ENCODE measurements at places on chromosomes 6 and 20.

- no peak for DNase-seq
These were observed 243.9 kb downstream of the HAO1 start for GRCh38 chr20:7696311-7696710.

DNA sequence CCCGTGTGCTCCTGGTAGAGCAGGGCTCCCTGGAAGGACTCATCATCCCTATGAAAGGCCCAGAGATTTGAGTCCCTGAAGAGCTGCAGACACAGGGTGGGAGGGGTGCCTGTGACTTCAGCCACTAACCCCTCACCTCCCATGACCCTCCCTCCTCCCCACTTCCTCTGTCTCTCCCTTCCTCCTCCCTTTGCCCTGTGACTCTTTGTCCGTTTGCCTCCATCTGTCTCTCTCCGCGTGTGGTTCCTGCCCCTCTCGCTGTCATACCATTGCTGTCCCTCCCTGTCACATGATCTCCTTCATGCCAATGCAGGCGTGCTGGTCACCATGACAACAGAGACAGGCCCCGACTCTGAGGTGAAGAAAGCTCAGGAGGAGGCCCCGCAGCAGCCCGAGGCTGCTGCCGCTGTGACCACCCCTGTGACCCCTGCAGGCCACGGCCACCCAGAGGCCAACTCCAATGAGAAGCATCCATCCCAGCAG, 19.0 kb downstream of the EPB41L1 start:
- no peak for DNase-seq

- DNase-seq = no peak
These were observed 7.3 kb downstream of the NKAIN2 start for GRCh38 chr6:123810948-123811347.

DNA sequence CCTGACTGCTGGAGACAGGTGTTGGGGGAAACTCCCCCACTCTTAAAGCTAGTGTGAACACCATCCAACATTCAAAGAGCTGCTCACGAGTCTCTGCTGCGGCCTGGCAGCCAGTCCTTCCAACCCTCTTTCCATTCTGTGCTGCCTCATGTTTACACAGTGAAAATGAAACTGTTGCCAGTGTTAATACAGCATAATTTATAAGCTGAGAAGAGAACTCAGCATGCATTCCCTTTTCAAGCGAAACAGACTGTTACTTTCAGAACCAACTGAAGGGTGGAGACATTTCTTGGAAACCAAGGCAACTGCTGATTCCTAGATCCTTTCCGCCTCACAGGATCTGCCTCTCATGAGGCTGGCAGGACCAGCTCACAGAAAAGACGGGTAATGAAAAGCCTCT, 533.8 kb upstream of the ID4 start:
- DNase-seq = no peak

DNA sequence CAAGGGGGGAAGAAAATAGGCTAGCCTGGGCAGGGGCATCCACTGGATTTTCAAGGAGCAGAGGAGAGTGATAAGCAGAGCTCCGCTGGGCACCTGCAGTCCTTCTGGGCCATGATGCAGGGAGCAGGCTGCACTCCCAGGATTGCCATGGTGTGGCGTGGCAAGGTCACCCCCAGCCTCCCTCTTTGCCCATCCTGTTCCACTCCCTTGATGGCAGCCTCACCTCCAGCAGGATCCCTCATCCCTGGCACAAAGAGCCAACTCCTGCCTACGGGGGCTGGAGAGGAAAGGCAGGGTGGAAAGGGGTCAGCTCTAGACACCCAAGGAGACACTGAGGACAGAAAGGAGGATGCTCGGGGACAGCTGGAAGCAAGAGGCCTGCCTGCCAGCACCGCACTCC, 22.4 kb upstream of the MYMX start:
- no peak for DNase-seq

DNA sequence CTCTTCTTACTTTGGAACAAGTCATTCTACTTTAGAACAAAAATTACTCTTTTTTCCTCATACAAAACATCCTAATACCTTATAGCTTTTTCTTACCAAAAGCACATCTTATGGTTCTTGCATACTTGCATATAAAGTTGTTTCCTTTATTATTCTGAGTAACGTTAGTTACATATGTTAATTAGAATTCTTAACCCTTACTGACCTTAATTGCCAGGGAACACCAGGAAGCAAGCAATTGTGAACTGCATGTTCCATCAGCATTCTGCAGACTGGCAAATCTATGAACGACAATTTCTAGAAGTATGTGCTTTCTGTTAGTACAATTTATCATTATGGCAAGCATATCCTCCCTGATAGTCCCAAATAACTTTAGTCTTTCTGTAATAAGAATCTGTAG, 831.0 kb downstream of the C6orf118 start:
- no peak for DNase-seq

GRCh38 chr20:50085481-50086365, 27.2 kb downstream of the UBE2V1 start:
- DNase-seq = no peak

DNA sequence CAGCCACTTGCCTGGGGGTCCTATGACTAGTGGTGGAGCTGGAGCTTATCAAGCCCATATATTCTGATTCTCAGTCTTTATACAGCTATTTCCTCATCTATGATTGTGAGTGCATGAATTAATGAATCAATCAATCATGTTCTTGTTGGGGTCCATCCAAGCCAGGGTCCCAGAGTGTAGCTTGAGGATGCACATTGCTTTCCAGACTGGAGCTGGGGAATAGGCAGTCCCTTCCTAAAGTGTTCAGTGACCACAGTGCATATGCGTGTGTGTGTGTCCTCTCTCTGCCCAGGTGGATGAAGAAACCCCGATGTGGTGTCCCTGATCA, 25.1 kb downstream of the MMP24 start:
- no peak for DNase-seq

DNA sequence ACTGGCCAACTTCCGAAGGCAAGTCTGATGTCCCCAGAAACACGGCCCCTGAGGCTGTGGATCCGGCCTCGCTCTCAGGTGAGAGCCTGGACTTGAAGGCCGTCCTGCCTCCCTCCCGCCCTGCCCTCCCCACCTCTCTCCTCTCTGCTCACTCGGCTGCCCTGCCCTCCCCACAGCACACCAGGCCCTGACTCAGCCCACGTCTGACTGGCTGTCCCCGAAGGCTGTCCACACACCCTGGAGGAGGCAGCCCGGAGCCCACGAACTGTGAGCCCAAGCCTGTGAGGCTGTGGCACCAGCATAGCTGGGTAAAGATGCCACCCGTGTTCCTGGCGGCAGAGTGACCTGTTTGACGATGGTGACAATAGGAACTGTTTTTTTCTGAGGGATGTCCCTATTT, 16.3 kb downstream of the GATA5 start:
- DNase-seq = no peak

DNA sequence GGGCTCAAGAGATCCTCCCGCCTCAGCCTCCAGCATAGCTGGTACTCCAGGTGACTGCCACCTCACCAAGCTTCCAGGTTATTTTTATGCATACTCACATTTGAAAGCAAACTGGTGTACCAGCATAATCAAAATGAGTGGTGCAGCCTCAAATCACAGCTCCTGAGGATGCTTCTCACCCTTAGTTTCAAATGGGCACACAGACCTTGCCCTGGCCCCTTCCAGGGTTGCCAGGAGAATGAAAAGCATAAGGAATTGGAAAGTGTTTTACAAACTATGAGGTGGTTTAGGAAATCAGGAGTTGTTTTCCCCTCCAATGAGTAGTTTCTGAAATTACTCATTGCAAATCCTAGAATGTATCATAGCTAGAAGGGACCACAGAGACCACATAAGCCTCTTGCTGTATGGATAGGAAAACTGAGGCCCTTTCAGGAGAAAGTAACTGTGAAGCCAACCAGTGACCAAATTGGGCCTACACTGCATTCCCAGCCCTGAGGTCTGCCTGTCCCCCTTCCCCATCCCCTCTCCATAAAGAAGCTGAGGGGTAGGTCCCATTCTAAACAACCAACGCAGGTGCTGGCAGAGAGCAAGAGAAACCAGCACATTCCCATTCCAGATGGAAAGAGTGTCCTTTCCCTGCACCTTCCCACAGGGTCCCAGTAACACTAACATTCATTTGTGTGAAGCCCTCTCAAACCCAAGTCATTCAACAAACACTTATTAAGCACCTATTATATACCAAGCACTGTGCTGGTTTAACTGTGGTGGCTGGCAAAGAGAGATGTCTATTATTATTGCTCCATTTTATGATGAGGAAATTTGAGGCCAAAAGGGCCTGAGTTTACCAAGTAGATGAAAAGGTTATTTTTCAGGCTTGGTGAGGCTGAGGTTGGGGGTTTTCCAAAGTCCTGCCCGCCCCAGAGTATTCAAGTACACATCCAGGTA, 2.1 kb upstream of the E2F1 start:
- DNase-seq = no peak

GRCh38 chr6:39806278-39806677, 14.1 kb downstream of the DAAM2 start:
- no peak for DNase-seq

DNA sequence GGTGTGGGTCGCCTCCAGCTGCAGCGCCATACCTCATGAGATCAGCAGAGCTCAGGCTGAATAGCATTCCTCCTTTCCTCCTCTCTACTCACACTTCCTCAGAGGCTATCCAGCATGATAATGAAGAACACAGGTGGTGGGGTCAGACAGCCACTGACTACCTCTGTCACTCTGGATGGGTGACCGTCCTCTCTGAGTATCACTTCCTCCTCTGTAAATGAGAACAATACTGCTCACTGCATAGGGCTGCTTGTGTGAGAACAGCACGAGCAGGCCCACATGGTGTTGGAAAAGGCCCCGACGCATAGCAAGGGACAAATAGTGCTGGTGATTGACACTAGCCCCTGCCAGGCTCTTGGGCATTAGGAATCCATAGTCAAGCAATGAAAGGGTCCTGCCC, 239.1 kb downstream of the PRKN start:
- DNase-seq = no peak

GRCh38 chr6:130368576-130368975, 2.8 kb downstream of the TMEM200A start:
- DNase-seq = no peak

GRCh38 chr6:51554029-51554428, 533.4 kb downstream of the PKHD1 start:
- DNase-seq = no peak

DNA sequence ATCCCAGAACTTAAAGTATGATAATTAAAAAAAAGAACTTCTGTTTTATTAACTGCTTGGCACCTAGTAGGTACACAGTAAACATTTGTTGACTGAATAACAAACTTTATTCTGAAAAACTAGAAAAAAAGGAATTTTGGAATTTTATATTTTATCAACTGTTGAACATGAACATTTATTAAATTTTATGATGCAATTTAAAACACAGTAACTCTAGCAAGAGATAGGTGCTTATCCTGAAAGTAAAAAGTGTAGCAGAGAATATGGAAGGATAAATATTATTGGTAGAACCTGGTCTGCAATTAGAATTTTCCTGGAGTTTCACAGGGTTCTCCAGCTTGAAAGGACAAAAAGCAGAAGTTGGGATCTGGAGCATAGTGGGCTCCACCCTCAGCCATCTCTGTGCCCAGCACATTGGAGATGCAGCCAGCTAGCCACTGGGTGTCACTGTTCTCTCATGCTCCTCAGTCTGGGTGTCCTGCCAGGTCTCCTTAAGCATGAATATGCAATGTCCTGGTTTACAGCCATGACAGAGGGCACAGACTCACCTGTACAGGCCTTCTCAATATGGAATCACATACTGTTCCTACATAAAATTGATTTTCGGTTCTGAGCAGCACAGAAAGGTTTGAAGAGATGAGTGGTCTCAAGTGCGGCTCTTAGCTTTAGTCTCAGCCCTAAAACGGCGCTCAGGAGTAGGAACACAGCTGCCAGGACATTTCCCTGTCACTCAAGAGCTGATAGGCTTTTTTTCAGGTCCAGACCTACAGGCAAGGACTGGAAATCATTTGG, 31.7 kb upstream of the IL20RA start:
- peak; percentile 33 for DNase-seq

- no peak for DNase-seq
These were observed 134.1 kb upstream of the CITED2 start for GRCh38 chr6:139508576-139508975.

DNA sequence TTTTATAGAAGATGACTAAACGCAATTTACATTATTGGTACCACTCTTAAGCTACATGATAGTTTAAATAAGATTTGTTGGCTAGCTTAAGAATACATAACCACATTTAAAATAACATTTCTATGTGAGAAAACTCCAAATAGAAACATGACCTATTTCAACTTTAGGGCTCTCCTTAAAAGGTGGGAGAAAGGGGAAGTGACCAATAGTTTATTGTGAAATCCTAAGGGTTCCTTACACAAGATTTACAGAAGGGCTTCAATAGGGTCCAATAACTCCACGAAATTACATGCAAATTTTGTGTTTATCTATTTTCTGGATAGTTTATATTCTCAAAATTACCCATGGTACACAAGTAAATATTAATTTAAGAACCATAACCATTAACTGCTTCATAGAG, 91.6 kb upstream of the DST start:
- no peak for DNase-seq

DNA sequence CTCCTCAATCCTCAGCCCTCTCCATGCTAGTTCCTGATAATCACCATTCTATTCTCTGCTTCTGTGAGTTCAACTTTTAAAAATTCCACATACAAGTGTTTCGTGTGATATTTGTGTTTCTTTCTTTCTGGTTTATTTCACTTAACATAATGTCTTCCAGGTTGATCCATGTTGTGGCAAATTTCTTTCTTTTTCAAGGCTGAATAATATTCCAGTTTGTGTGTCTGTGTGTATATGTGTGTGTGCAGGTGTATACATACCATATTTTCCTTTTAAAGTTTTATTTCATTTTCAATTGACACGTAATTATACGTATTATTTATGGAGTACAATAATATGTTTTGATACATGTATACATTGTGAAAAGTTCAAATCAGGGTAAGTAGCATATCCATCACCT, 19.8 kb upstream of the SF3B5 start:
- DNase-seq = no peak

DNA sequence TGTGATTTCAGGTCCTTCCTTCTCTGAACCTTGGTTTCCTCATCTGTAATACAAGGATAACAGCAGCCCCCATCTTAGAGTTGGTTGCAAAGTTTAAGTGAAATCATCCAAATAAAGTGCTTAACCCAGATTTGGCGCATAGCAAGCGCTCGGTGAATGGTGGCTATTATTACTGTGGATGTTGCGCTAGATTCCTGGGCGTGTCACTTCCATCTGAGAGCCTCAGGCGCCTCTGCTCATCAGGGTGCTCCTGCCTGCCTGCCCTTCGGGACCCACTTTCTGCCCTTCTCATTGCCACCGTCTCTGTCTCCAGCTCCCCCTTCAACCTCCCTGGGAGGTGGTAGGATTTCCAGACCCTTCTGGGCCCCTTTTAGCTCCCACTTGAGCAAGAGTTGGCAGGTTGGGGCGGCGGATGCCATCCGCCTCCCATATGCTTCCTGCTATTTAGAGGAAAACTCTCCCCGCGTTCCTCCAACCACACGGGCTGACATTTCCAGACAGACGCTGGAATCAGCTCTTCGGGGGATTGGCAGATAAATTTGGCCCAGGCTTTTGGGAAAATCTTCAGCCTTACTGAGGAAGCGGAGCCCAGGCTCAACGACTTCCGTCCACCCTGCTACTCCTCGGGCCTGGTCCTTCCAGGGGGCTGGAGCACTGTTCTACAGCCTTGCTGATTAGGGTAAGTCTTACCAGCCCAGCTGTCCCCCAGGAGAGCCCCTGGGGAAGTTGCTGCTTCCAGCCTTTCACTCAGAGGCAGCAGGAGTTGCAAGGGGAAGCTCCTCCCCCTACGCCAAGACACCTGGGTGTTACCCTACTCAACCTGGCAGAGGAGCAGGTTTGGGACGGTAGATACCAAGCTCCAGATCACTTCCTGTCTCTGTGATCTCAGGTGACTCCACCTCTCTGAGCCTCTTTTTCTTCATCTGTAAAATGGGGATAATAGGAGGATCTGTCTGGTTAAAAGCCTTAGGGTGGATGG, 71.5 kb downstream of the DLGAP4 start:
- no peak for DNase-seq
